NCI-H1694 treated with DMSO at 0.1 percent for 48 hours (cell line): ENCODE measurements at places on chromosomes 2 and 18.

DNA sequence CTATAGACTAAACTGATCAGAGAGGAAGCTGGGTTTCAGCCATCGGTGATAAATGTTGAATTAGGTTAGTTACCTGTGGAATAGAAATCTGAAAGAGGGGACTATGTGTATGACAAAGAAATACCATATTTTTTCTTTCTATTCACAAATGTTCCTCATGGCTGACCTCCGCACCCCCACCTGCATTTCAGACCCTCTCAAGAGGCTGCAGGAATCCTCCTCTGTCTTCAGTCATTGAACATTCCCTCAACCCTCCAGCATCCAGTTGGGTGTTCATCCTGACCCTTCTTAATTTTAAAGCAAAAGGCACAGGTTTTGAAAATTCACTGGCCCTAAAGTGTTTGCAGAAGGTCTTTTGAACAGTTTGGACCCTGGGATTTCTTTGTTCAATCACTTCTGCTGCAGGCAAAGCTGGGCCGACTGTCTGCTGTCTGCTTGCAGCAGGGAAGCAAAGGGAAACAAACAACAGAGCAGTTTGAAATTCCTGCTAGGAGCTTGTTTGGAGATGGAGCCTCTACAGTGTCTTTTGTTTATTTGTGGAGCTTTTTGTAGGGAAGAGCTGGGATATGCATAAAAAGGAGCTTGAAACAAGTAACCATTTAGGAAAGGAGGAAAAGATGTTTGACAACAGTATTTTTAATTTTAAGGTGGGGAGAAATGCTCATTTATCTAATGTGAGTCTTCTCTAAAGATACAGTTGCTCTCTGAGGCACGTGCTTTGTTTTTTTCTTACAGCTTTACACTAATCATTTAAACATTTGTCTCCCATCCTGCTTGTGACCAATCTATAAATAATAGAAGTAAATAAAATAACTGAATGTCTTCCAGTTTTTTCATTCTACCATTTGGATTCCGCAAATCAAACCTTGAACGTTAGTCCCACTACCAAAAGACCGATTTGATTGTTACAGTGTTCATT is 213.3 kb upstream of the MMADHC start:
- no peak for DNase-seq

DNA sequence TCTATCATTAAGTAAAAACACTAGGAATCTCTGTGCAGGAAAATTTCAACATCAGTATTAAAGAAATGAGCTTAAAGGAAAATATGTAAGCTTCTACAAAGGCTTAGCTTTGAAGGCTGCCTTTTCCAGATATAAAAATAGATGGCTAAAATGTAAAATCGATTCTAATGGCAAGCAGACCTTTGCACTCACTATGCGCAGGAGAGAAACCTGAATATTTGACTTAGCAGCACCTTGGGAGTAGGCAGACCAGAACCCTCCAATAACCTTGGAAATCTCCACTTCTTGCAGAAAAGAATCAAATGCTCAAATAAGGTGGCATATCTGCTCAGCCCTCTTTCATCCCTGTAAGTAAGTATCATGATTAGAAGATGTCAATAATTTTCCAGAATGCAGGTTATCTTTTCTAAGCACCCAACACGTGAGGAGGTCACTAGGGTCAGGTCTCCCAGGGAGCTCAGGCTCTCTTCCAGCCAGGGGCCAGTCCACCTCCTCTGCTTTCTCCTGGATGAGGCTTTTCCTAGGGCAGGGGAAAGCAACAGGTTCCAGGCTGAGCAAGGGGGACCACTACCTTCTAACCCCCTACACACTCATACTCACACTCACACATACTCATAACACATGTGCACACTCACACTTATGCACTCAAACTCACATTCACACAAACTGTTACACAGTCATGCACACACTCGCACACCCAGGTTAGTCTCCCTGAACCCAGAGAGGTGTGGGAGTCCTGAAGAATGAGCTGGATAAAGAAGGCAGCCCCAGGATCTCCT is 3.8 kb downstream of the PIEZO2 start:
- DNase-seq: no peak

GRCh38 chr18:64539847-64540246 is 391.0 kb upstream of the LINC00305 start:
- DNase-seq: no peak

- no peak for DNase-seq
Observed at GRCh38 chr2:43315482-43315881, 89.1 kb upstream of the ZFP36L2 start.

DNA sequence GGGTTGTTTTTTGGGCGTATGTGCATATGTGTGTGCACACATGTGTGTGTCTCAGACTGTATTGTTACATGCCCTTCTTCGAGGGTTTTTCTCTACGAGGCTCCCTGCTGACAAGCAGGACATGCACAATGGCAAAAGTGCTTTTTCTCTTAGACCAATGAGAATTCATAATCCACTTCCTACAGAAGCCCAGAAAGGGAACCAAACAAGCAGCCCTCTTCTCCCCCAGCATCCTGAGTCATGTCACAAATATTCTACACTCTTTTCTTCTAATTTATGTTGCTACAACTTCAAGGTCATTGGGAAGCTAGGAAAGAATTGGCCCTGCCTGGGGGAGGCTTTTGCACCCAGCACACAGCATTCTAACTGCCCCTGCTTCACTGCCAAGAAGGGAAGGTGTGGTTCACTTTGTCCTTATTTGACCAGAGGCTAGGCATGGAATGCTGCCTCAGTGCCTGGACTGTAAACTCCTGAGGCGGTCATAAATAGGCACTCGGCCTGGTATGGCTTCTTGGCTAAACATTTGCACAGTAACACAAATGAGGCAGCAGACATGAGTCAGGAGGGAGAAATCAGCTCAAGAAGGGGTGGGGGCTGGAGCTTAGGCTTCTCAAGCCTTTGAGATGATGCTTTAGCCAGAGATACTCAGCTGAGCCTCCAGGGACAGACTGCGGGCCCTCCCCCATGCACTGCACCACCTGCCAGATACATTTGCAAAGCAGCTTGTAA is 92.7 kb upstream of the KLF7 start:
- DNase-seq: peak; percentile 61

DNA sequence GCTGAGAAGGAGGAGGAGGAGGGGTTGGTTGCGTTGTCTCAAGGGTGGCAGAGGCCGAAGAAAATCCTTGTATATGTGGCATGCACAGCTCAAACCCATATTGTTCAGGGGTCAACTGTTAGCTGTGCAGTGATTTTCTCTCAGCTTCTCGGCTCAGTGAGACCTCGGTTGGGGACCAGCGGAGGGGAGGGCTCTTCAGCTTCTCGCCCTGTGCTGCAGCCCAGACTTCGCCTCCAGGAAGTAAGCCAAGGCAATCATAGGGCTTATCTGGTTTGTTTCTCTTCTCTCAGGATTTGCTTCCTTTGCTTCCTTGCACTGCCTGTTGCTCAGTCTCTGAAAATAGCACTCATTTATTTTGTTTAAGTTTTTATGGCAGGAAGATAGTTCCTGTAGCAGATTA is 85.5 kb downstream of the SOWAHC start:
- DNase-seq: no peak

DNA sequence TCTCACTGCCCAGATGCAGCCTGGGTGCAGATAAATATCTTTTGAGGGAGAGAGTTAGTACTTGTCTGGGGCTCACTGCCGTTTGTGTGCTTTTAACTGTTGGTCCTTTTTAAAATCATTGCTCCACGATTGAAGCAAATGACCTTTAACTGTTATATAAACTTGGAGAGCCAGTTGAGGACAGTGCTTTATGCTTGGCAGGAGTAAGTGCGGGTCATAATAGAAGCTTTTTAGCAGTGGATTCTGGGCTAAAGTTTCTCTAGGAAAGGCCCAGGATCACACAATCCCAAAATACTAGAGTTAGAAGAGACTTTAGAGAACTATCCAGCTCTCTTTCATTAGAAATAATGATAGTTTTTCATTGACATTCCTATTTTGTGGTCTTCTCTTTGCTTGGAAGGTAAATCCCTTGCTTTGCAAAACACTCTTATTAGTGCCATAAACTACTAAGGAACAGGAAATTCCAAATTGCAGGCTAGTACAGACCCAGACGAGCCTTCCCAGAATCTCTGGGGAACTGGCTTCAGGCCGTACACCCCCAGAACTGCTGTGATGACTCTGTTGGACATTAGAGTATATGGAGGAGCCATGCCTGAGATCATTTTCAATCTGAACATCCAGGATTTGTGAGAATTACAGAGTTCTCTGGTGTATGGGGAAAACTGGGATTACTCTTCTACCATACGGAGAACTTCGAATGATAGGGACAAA is 19.1 kb downstream of the LIMS1 start:
- DNase-seq: no peak

DNA sequence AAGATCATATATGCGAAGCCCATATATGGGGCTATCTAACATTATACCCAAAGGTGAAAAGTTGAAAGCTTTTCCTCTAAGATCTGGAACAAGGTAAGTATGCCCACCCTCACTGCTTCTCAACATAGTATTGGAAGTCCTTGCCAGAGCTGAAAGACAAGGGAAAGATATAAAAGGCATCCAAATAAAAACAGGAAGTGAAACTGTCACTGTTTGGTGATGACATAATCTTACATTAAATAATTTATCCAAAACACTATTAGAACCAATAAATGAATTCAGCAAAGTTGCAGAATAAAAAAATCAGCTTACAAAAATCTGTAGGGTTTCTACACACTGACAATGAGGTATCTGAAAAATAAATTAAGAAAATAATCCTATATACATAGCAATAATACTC is 205.8 kb downstream of the INSIG2 start:
- DNase-seq: no peak

- DNase-seq: peak; percentile 12
Observed at GRCh38 chr18:21444465-21445212, 155.9 kb downstream of the ESCO1 start.

DNA sequence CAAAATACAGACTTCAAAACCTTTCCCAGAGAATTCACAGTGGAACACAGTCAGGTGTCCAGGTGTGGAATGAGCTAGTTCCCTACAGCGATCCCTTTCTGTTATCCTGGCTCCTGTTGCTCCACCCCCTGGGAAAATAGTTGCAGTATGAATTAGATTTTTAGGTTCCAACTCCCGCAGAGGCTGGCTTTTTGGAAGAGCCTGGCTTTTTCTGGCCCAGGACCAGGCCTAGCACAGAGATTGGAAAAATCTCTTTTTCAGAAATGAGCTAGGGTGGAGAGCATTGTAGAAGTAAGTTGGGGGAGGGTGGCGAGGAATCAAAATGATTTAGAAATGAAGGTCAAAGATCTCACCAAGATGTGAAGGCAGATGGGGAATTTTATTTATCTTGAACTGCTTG is 27.1 kb downstream of the COL5A2 start:
- DNase-seq: no peak

DNA sequence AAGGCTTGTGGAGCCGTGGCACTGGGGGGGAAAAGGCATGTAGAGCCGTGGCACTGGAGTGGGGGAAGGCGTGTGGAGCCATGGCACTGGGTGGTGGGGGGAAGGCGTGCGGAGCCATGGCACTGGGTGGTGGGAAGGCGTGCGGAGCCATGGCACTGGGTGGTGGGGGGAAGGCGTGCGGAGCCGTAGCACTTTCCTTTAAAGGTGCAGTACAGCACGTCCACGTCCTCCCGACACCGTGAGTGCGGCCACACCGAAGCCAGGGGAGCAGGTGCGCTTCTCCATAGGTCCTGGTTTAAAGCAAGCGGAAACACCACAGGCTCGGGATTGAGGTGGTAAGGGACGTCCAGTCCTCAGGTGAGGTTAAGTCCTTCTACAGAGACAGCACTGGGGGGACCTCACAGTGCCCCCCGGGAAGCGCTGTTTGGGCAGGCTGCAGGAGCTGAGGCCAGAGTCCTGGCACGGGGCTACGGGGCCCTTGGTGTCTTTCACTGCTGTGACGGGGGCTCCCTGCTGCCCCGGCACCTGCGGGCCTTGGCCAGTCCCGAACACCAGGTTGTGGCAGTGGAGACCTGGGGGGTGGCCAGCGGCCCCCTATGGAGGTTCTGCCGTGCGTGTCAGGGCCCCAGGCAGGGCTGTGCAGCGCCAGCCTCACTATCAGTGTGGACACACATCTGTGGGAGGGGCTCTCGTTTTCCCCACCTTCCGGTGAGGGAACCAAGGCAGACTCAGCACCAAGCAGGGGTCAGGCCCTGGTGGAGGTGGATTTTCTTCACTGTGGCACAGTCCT is 93.0 kb upstream of the CTDP1 start:
- no peak for DNase-seq

GRCh38 chr2:216090369-216090786 is 8.7 kb downstream of the TMEM169 start:
- DNase-seq: no peak

DNA sequence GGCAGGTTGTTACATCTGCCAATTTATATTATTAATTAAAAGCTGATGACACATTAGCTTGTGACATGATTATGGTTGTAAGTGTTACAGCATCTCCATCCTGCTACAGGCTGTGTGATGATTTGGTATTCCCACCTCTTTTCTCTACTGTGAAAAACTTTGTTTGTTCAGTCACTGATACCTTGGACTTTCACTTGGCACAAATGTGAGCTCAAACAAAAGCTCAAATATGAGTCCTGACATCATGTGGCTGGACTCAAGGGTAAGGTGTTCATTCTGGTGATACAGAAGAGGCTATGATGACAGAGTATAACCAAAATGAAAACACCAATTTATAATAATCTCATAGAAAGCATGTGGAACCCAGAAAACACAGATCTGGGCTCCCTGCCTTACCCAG is 11.4 kb upstream of the IL36A start:
- DNase-seq: no peak

DNA sequence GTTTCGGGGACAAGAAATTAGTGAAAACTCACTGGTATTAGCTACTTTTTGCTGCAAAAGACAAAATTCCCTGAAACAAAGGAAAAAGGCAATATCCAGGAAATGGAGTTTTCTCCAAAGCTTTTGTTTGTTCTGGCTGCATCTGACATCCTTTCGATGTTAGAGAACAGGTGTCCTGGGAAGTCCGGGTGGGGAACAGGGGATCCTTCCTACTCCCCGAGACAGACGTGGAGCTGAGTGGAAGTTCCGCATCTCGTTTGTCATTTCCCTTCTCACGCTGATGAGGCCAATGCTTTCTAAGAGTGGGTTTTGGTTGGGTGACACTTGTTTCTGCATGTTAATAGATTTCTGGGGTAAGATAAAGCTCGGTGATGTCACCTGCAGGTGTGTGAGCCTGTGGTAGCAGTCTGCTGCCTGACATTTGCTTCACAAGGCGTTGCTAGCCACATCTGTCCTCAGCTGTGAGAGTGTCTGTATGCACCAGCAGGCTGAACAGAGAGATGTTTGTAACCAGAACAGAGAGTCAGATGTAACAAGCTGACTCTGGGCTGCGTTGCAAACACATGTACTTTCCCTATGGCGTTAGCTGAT is 125.9 kb downstream of the ACOXL start:
- no peak for DNase-seq
